Mesenteric fat pad (tissue), 1 donor: ENCODE measurements at places on chromosomes 11 and 22. TPM values are rescaled to one million over a fixed set of nuclear protein-coding genes. Genes with fewer than 3 reads are reported as not detected.

DNA sequence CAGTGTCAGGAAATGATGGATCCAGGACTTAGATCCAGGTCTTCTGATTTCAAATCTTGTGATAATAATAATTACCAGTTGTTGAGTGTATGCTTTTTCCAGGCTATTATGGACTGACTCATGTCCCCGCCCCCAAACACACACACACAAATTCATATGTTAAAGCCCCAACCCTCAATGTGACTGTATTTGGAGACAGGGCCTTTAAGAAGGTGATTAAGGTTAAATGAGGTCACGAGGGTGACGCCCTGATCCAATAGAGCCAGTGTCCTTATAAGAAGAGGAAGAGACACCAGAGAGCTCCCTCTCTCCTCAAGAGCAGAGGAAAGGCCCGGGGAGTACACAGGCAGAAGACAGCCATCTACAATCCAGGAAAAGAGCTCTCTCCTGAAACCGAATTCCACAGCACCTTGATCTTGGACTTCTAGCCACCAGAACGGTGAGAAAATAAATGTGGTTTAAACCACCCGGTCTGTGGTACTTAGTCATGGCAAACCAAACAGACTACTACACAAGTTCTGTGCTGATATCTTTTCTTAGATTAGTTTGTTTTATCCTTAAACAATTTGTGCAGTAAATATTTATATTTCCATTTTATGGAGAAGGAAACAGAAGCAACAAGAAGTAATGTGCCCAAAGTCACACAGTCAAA is 8.2 kb downstream of the TMPRSS5 start:
- DNase-seq = no peak

DNA sequence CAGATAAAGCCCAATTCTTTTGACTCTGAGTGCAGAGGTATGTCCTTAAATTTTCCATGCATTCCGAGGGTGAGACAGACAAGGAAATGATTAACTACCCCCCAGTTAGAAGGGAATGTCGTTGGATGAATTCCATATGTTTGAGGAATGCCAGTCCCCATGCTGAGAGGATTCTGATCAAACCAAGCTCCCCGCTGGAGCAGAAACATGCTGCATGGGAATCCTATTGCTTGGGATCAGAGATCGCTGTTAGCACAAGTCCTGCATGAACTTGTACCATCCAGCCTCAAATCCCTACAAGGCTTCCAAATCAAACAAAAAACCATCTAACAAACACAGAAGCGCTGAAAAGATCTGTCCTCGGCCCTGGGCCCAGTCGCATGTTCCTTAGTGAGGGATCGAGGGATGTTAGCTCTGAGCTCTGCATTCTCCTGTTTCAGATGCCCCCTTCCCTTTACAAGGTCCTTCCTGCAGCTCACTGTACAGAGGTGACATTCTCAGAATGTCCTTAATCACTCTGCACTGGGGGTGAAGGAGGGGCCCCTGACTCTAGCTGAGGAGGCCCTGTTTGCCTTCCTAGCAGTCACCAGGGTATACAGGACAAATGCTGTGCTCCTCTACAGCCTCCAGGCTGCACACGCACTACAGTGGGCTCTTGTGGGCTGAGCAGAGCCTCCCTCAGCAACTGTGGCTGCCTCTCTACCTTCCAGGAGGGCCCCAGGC is 353.4 kb downstream of the TENM4 start:
- no peak for DNase-seq

- DNase-seq = no peak
Measured at GRCh38 chr11:128737704-128738103, 43.8 kb downstream of the FLI1 start.

The OR8G5 gene
- total RNA-seq = not detected

DNA sequence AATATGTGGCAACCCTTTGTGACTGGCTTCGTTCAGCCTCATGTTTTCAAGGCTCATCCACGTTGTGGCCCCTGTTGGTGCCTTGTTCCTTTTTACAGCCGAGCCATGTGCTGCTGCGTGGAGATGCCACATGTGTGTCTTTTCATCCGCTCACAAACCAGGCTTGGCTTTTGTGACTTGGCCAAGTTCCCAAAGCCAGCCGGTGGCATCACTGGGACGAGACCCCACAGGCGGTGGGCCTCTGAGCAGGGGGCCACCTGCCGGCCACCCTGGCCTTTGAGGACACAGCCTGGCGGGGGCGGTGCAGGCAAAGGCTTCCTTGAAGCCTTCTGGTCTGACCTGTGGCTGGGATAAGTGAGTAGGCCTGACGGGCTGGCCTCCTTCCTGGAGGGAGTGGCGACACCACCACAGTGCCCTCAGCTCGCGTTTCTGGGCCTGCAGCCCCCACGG is 10.5 kb downstream of the GRK2 start:
- no peak for DNase-seq

DNA sequence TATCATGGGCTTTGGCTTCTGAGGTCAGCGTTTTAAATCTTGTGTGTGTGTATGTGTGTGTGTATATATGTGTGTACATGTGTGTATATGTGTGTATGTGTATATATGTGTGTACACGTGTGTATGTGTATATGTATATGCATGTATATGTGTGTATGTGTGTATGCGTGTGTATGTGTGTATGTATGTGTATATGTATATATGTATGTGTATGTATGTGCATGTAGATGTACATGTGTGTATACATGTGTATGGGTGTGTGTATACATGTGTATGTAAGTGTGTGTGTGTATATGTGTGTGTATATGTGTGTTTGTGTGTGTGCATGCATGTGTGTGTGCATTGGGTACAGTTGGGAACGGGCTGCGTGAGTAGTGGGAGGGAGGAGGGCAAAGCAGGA is 123.0 kb downstream of the ST3GAL4 start:
- no peak for DNase-seq

The C22orf39 gene
- 26.3 TPM for total RNA-seq

DNA sequence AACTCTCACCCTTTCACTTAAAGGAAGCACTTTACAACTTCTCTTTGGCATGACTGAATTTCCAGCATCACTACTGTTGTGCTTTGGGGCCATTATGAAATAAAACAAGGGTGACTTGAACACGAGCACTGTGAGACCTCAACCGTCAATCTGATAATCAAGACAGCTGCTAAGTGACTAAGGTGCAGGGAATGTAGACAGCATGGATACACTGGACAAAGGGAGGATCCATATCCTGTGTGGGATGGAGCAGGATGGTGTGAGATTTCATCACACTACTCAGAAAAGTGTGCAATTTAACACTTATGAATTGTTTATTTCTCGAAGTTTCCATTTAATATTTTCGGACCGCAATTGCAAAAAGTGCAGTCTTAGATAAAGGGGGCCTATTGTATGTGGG is 16.1 kb upstream of the EXPH5 start:
- no peak for DNase-seq

The ANGPTL5 gene
- 0.58 TPM for total RNA-seq

DNA sequence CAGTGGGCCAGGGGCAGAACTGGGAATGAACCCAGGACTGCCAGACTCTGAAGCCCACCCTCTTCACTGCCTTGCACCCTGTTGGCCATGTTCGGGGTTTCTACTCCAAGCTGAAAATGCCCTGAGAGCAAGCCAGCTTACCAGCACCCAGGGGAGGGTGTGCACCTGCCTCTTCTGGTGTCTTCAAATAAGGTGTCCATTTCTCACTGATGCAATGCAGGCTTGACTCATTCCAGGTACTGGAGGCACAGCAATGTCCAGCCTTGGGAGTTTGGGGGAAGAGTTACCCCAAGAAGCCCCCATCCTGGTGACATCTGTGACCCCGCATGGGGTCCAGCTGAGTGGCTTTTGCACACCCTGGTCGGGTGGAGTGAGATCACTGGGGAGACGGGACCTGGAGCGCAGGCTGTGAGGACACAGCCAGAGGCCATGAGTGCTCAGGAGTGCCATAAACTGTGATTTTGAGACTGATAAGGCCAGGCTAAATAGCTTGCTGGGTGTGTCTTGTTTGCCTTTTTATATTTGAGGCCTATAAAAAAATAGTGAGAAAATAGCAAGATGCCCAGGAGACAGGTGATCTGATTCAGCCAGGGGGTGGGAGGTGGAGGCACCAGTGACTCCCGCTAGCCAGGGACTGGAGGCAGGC is 4.6 kb upstream of the CERK start:
- DNase-seq = no peak

The CECR2 gene
- total RNA-seq = 1.1 TPM

DNA sequence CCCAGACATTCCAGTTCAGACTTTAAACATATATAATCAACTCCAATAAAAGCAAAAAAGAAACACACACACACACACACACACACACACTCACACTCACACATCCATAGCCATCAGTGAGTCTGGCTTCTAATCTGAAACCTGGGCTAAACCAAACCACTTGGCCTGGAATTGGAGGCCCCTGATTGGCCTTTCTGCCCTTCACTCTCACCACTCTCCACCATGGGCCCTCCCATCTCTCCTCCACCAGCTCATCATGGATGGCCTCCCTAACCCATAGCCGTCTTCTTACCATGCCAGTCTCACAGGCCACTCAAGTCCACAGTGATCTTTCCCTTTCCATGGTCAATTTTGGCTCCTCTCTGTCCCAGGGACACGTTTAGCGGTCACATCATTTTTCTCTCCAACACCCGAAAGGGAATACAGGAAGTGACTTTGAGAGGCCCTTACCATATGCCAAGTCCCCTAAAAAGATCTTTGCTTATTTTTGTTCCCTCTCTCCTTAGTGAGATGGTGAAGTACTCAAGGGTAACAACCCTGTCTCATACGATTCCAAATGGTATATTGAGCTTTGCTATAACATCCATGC is 66.6 kb downstream of the ENDOD1 start:
- no peak for DNase-seq

The DTX4 gene
- 60.8 TPM for total RNA-seq

GRCh38 chr11:61918251-61918937 is 1.0 kb upstream of the RAB3IL1 start:
- DNase-seq = peak; percentile 55

- no peak for DNase-seq
Measured at GRCh38 chr11:128476729-128477128, 110.6 kb downstream of the ETS1 start.

- no peak for DNase-seq
Measured at GRCh38 chr22:19943082-19944026, 1.7 kb upstream of the TXNRD2 start.

DNA sequence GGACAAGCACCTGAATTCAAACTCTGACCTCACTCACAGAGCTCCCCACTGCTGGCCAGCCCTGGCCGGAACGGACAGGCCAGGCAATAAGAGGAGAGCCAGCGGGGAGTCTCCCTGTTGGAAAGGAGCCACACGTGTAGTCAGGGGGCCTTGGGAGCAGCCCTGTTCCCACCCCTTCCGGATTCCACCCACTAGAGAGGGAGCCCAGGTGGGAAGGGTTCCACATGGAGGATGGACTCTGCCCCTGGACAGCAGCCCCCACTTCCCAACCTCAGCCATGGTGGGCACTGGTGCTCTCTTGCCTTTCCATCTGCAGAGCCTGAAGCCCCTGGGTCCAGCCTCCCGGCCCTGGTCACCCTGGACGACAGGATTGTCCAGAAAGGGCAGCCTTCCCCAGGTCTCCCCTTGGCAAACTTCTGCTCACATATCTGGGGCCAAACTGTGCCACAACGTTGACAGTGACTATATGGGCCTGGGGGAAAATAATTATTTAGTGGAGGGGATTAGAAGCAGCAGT is 7.5 kb upstream of the APOBEC3A start:
- no peak for DNase-seq

GRCh38 chr22:20400606-20401375 is 6.8 kb downstream of the ZNF74 start:
- DNase-seq = peak; percentile 37

DNA sequence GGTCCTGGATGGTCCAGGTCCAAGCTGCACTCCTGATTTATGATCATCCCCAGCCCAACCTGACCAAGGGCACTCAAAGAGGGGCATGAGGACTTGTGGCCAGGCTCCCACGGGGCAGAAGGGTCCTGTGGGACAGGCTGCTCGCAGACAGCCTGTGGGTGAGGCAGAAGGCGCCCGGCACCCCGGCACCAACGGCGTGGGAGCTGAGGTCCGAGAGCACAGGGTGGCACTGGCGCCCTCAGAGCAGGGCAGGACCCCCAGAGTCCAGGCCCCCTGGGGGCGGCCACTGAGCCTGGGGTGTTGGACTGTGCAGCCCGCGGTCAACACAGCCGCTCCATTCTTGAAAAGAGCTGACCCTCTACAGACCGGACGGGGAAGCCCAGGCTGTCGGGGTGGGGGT is 3.3 kb downstream of the IL17REL start:
- DNase-seq = peak; percentile 60

DNA sequence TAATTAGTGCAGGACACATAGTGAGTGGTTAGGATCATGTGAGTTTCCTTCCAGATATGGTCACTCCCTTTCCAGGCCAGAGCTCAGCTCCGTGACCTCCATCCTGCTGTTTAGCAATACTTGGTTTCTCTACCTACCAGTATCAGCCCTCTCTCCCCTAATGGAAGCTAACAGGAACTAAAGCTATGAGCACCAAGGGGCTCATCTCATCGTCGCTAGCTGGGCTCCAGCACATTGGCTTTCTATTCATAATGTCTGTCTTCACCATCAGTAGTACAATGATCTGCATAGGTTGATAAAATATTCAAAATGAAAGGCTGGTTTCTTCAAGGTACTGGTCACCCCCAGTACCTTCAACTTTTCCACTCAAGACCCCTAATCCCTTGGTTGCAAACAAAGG is 2.4 kb upstream of the GALNT18 start:
- no peak for DNase-seq

DNA sequence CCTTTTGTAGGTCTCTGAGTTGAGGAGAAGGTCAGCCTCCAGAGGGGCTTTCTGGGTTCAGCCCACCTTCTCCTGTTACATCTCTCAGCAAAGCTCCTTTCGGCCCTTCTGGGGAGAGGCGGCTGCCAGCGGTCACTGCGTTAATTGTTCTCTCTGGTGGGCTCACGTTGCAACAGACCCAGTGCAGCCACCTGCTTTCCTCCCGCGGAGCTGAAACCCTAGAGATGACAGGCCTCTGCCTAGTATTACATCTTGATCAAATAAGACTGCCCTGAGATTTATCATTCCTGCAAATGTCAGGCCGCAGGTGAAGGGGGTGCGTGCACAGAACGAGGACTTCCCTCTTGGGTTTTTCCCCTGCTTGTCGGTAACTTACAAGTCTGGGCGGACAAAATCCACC is 43.2 kb upstream of the CREB3L1 start:
- peak; percentile 28 for DNase-seq

- no peak for DNase-seq
Measured at GRCh38 chr11:120832481-120833238, 191.2 kb upstream of the TBCEL start.

The KRTAP5-9 gene
- not detected for total RNA-seq

GRCh38 chr11:75524665-75525432 is 892 bp downstream of the GDPD5 start:
- DNase-seq = no peak
